ENCODE measurements at places on chromosomes 6 and 20.
A peak's percentile ranks its signal among the peaks of the same experiment; 100 is the strongest.

DNA sequence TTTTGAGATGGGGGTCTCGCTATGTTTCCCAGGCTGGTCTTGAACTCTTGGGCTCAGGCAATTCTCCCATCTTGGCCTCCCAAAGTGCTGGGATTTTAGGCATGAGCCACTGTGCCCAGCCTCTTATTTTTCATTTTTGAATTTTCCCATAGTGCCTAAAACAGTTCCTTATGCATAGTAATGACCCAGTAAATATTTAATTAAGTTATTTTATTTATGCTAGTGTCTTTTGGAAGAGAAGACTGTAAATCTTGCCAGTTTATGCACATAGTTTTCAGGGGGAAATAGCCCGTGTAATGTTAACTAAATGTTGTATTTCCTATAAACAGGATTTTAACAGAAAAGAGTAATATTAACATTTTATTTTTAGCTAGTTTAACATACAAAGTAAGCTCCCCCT, 60.3 kb downstream of the AFG1L start:
- DNase-seq = no peak

DNA sequence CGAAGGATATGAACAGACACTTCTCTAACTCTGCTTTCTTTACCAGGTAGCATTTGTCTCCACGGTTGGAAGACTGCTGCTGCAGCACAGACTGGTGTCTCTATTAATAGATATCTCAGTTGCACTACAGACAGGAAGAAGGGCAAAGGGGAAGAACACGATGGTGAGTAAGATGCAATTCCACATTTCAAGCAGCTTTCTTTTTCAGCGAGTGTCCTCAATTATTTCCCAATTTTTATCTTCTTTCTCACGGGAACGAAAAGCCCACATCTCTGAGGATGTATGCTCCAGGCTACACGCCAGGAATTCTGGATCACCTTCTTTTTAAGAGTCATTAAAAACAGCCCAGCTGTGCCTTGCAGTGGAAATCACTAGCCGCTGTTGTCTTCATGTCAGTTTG, 311.6 kb upstream of the ECI2 start:
- no peak for DNase-seq

- no peak for DNase-seq
Observed at GRCh38 chr20:2300420-2300819, 4.6 kb downstream of the TGM3 start.

DNA sequence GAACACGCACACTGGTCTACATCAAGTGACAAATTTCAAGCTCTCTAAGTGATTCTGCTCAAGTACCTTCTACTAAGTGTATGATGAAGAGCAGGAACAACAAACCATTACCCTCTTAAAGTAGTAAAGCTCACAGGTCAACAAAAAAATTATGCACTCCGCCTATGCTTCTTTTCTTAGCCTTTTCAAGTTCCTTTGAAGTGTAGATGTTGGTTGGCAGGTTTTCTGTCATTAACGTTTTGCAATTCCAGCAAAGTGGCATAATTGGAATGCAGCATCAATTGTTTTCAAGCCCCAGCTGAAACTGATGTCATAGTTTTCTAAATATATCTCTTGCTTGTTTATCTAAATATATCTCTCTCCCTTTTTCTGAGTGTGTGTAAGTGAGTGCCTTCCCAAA, 396.9 kb upstream of the EYS start:
- DNase-seq = no peak

GRCh38 chr20:4073852-4074741, 58.7 kb upstream of the RNF24 start:
- DNase-seq = no peak

GRCh38 chr6:155170519-155170918, 93.3 kb upstream of the CLDN20 start:
- DNase-seq = no peak

- no peak for DNase-seq
Observed at GRCh38 chr6:115551527-115551926, 509.2 kb downstream of the FRK start.

DNA sequence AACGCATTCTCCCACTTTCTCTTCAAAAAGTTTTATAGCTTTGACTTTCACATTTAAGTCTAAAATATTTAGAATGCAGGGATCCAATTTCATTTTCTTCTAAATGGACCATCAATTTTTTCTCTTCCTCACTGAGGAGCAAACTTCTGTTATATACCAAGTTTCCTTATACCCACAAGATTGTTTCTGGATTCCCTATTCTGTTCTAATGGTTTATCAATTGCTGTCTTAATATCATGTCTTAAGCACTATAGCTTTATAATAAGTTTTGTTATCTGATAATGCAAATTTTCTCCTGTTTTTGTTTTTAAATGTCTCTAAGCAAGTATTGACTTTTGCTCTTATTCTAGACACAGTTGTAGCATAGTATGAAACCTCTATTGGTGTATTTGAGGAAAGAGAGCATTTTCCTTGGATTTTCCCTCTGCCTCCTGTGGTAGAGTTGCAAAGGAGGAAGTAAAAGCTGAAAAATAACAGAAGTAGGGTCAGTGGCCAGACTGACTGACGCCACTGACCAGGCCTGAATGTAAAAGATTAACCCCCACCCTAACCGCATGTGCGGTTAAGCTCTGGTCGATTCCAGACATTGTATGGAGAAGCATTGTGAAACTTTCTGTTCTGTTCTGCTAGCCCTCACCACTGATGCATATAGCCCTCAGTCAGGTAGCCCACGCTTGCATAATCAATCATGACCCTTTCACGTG, 40.3 kb downstream of the GPX5 start:
- no peak for DNase-seq

GRCh38 chr6:37244430-37245310, 12.9 kb upstream of the TBC1D22B start:
- DNase-seq = peak; percentile 97

DNA sequence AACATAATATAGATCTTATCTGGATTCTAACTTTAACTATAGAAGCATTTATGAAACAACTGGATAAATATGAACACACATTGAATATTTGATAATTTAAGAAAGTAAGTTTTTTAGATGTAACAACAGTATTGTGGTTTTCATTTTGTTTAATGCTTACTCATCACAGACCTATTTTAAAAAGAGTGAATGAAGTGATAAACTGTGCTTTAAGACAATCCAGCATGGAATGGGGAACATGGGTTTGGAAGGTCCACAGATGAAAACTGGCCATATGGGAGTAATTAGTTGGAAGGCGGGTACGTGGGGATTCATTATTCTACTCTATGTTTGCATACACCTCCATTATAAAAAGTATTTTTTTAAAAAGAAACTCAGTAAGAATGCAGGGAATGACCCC, 21.2 kb downstream of the EPB41L2 start:
- DNase-seq = no peak

- DNase-seq = no peak
Observed at GRCh38 chr6:11209369-11209768, 23.1 kb downstream of the NEDD9 start.

DNA sequence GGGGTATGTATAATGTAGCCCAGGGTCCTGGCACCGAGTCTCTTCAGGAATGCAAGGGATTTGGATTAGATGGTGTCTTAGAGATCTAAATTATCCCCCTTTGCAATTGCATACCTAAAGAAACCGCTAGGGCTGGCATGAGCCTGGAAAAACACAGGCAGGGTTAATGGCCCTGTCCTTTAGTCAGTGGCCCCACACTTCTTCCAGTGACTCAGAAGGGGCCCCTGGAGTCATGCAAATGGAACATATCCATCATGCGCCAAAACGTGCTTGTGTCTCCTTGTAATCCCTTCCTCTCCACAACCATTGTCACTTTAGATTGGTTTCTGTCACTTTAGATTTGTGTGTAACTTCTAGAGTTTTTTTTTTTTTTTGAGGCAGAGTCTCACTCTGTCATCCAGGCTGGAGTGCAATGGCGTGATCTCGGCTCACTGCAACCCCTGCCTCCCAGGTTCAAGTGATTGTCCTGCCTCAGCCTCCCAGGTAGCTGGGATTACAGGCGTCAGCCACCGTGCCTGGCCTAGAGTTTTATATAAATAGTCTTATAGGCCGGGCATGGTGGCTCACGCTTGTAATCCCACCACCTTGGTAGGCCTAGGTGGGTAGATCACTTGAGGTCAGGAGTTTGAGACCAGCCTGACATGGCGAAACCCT, 8.7 kb upstream of the MYBL2 start:
- DNase-seq = peak; percentile 3

DNA sequence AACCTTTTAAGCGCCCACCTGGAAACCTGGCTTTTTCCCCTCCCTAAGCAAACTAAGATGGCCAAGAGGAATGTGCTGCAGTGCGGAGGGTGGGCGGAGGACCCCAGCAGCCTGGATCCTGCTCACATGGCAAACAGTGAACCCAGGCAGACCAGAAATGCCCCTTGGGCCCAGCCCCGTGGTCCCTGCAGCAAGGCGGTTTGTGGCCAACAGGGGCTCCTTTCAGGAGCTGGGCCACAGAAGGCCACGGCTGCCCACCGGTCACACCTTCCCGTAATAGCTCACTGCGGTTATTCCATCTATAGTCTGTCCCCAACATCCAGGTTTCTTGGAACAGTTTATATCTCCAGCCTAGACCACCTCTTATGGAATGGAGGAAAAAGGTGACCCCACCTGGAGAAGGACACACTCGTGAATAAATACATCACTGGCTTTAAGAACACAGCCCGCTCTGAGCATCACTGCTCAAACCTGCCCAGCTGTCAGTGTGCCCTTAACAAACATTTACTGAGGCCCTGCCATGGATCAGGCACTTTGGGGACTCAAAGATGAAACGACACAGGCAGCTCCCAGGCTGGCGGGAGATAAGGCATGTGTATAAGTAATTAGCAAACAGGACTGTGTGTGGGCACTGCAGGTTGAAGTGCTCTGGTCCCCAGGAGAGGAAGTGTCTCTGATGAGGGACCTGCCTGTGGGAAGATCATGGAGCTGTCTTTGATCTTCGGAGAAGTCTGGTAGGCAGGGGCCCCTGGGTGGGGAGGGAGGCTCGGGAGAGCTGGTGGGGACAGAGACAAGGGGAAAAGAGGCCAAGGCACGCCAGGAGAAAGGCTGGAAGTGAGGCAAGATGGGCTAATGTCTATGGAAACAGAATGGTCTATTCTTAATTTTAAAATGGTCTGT, 3.2 kb upstream of the TUBB1 start:
- DNase-seq = no peak

Data from amniotic stem cell (primary cell).